Amniotic stem cell (primary cell): ENCODE measurements at places on chromosomes 11 and 22.

DNA sequence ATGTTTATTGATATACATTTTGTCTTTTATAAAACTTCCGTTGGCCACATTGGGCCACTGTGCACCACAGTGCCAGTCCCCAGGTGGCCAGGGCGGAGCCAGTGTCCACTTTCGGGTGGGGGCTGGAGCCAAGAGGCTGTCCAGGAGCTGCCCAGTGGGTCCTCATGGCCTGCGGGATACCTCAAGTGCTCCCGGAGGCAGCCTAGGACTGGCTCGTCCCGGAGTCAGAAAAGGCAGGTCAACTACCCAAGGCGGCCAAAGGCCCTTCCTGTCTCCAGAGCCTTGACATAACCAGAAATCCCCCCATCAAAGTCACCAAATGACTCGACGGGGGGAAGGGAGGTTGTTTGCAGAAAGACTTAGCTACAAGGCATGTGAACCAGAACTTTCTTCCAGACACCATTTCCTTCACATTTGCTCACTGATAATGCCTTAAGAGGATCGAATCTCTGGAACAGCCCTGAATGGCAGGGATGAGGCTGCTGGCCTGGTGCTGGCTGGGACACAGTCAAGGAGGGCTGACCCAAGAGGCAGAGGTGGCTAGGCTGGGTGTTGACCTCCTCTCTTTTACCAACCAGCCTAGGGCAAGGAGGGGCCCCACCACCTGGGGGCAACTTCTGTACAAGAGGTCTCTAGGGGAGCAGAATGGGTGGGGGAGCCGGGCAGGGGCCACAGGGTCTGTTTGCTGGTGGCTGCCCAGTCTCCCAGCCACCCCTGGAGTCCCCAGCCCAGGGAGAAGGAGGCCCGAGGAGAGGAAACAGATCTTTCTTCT, 8.4 kb downstream of the MRGPRF start:
- no peak for DNase-seq

DNA sequence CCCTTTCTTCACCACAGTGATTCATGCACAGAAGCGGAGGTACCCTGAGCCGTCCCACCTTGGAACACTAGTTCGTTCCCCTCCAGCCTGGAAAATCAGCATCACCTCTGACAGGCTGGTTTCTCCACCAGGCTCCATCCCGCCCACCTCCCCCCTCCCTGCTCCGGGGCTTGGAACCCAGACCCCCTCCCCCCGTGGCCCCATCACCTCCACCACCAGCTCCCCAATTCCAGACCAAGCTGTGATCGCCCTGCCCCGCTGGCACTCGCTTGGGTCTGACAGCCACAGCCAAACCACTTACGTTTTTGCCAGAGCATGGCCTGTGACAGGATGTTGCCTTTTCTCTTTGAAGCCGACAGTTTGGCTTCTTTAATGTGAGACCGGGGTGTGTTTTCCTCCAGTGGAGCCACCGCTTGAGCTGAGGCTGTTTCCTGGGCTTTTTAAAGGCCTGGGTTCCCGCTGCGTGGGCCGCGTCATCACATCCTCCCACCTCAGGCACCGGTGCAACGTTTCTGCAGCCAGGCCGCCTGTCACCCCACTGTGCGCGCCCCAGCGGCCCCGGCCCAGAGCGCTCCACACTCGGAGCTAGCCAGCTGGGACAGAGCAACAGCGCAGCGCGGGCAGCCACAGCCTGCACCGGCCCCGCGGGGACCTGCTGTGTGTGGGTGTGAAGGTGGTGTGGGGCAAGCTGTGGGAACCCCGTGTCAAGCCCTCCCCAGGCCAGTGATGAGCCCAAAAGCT, at the start of gene POU2AF1:
TSS of gene POU2AF1 (minus strand) at position 415 of the 741 bp plus-strand sequence. CDS start at position 317, 98 bp downstream.
- DNase-seq = peak; percentile 1

GRCh38 chr11:121467471-121467870, 14.7 kb upstream of the SORL1-AS1 start:
- DNase-seq = no peak

- no peak for DNase-seq
Observed at GRCh38 chr11:131278472-131278871, 91.9 kb upstream of the NTM start.

DNA sequence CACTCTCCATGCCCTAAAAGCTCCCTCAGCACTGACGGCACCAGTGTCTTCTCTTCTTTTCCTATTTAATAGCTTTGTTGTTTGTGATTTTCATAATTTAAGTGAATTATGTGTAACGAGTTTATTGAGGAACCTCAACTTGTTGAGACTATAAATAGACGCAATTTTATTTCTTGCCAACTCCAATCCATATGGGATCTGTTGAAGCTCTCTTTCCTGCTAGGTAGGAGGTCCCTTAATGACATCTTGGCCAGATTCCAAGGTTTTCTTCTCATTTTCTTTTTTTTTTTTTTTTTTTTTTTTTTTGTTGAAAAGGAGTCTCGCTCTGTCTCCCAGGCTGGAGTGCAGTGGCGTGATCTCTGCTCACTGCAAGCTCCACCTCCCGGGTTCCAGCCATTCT, 14.2 kb downstream of the RTL6 start:
- DNase-seq = no peak

DNA sequence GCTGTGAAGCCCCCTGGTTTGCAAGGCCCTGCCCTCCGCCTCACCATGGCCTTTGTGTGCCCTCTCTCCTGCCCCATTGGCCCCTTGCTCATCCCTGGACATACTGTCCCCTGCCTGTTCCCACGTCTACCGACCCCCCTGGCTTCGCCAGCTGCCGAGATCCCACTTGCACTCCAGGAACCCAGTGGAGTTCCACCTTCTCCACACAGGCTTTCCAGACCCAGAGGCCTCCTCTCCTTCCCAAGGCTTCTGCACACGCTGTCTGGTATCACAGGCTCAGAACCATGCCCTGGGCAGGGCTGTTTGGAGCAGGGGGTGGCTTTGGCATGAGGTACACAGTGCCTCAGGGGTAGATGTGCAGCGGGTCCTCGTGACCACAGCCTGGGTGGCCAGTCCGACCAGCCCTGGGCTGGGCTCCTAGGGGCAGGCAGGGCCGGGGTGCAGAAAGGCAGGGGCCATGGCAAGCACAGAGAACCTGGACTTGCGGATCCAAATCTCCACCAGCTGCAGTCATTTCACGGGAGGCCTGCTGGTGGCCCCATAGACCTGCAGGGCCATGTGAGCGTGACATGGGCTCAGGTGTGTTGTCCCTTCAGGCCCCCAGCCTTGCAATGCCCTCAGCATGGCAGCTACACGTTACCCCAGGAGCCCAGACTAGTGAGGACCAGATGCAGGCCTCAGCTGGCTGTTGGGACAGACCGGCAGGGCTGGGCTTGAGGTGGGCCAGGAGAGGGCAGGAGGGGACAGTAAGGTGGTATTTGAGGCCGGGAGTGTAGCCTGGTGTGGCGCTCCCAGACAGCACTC, 9.5 kb downstream of the GRK2 start:
- no peak for DNase-seq

DNA sequence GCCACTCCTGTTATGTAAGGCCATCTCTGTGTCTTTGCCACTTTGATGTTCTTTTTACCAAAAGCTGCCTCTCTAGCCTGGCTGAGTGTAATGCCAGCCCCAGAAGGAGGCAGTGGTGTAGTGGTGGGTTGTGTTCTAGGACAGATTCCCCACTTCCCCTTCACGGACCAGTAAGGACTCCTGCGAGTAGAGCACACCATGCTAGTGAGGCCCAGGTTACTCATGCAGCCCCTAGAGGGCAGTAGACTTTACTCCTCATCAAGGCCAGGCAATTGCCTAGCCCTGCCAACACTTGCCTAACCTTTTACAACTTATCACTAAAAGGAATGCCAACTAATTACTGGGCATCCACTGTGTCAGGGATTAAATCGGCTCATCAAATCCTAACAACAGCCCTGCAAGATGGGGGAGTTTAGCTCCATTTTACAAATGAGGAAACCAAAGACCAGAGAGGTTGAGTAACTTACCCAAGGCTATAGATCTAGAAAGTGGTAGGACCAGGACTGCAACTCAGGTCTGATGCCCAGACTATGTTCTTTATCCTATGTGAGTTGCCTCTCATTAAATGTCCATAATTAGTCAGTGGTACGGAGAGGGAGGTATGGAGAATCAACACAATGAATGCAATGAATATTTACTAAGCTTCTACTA, 75.3 kb downstream of the APIP start:
- no peak for DNase-seq

DNA sequence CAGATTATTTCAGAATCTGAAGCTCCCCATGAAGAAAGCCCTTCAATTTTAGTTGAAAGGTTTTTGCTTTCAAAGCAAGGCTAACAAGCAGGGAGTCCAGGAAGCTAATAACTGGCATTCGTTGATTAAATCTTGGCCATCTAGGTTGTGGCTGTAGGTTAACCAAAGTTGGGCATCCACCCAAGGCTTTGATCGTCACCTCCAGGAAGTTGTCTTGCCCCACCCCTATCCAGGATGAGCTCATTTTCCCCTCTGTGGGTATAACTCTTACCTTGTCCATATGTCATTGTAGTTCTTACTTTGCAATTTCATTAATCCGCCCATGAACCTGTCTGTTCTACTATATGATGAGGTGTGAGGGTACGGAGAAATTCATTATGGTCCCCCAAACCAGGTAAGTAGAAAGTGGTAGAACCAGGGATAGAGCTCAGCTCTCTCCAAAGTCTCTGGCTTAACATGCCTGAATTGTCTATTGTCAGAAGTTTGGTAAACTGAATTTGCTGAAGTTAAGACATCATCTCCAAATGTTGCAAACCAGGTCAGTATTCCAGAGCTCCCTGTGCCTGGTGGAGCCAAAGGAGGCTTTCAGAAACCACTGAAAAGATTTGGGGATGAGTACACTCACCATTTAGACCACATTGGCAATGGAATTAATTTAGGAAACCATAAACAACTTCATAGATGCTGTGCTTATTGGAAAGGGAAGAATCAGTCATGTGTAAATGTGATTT, 97.1 kb downstream of the CD44 start:
- DNase-seq = no peak

DNA sequence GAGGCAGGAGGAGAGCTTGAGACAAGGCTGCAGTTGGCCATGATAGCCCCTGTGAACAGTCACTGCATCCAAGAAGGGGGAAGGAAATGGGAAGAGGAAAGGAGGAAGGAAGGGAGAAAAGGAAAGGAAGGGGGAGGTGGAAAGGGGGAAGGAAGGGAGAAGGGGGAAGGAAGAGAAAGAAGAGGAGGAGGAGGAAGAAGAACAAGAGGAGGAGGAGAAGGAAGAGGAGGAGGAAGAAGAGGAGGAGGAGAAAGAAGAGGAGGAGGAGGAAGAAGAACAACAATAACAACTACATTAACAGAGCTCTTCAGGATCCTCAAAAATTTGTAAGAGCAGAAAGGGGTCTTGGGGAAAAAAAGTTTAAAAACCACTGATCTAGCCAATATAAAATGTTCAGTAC, 5.2 kb downstream of the RAB6A start:
- no peak for DNase-seq

- DNase-seq = no peak
Observed at GRCh38 chr22:19959043-19959586, 17.5 kb upstream of the TXNRD2 start.

DNA sequence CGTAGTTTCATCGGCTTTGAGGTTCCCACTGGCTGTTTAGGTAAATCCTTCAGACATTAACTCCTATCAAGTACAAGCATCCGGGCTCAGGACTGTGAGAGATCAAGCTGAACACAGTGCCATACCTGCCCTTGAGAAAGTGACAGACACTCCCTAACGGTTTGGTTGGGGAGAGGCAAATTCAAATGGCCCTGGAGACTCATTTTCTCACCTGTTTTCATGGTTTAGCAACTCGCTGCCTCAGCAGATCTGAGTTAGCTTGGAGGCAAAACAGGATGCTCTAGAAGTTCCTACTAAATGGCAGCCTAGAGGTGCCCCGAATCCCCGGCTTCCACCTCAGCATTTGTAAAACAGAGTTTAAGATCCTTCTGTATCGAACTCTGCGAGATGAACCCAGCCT, 3.6 kb upstream of the FBXO3 start:
- DNase-seq = no peak

- DNase-seq = no peak
Observed at GRCh38 chr11:57427727-57428082, 784 bp upstream of the SLC43A3 start.

DNA sequence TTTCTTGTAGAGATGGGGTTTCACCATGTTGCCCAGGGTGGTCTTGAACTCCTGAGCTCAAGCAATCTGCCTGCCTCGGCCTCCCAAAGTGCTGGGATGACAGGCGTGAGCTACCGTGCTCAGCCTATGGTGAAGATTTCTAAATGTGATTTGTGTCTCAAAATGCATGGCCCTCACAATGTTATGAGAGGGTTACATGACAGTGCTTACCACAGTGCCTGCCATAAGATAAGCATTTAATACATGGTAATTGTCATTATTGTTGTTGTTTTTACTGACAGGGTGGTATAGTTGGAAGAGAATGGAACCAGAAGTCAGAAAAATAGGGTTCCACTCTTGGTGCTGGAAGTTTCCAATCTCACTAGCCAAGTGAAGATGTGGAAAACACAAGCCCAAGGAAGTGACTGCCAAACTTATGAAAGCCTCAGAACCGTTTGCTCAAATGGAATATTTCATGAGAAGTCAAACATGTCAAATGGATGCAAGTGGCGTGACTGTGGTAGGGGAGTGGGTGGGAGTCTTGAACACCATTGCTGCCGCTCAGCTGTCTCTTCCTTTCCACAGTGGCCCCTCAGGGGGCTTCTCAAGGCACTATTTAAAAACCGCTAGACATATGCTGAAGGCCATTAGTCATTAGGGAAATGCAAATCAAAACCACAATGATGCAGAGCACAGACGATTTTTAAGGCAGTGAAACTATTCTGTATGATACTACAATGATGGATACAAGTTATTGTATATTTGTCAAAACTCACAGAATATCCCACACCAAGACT, 29.1 kb upstream of the LMO2 start:
- no peak for DNase-seq

- DNase-seq = no peak
Observed at GRCh38 chr11:65920372-65920802, 1.2 kb downstream of the DRAP1 start.

DNA sequence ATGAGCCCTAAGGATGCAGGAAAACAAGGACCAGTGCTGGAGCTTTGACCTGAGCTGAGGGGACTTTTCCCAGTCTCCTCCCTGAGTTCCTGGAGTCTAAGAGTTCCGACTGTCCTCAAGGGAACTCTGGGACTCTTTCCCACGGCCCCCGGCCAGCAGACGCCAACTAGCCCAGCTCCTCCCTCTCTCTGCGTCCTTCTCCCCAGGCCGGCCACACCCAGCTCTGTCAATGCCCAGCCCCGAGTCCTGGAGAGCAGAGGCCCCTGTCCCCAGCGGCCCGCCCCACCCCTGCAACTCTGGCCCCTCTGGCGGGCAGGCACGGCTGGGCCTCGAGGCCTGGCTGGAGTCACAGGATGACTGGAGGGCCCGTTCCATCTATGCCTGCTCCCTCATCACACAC, 29.8 kb downstream of the NECTIN1 start:
- no peak for DNase-seq

GRCh38 chr11:107249054-107249453, 208.6 kb downstream of the CWF19L2 start:
- DNase-seq = no peak

- DNase-seq = no peak
Observed at GRCh38 chr11:82858556-82859091, 41.6 kb downstream of the PRCP start.

- DNase-seq = no peak
Observed at GRCh38 chr11:99795999-99796398, 775.2 kb downstream of the CNTN5 start.

GRCh38 chr11:129894278-129895125, 876 bp downstream of the NFRKB start:
- DNase-seq = no peak

GRCh38 chr22:39349967-39350726, at the start of gene SYNGR1:
Gene SYNGR1, plus strand, starts transcription at chr22:39349991. Its CDS starts 20 bp downstream, at chr22:39350011.
- DNase-seq = no peak

- no peak for DNase-seq
Observed at GRCh38 chr22:46693634-46694415, 44.2 kb downstream of the CERK start.

- no peak for DNase-seq
Observed at GRCh38 chr11:103970701-103971249, 65.7 kb upstream of the DDI1 start.
